Colonic mucosa (tissue), 4 donors: ENCODE measurements at places on chromosomes 1 and 21.

- no peak for DNase-seq
- no peaks in the 10 kb centered on the region for H3K36me3 ChIP-seq
- H3K4me3 ChIP-seq: no peak overlapping the region
- peaks cover 6% of the 10 kb centered on the region for H3K4me1 ChIP-seq
Observed at GRCh38 chr1:29240400-29240837, 4.1 kb downstream of the PTPRU start.

DNA sequence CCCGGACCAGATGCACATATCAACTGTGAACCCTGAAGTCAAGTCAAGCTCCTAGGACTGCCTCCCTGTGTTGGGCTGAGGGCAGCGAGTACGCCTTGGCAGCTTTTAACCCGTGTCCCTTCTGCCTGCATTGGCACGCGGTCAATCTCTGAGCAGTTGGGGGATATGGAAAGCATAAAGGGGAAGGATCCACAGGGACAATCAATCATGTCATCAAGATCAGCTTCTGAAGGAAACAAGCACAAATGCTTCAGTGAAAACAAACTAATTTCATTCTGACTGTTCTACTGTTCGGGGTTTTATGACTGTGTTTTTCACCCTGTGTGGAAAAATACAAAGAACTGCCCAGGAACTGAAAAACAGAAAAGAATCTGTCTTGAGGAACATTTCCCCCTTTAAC, 106.2 kb downstream of the RUNX1 start:
- no peak overlapping the region for H3K27ac ChIP-seq
- H3K4me3 ChIP-seq: no peak overlapping the region
- no peaks in the 10 kb centered on the region for H3K36me3 ChIP-seq
- DNase-seq: no peak
- H3K4me1 ChIP-seq: no peaks in the 10 kb centered on the region

DNA sequence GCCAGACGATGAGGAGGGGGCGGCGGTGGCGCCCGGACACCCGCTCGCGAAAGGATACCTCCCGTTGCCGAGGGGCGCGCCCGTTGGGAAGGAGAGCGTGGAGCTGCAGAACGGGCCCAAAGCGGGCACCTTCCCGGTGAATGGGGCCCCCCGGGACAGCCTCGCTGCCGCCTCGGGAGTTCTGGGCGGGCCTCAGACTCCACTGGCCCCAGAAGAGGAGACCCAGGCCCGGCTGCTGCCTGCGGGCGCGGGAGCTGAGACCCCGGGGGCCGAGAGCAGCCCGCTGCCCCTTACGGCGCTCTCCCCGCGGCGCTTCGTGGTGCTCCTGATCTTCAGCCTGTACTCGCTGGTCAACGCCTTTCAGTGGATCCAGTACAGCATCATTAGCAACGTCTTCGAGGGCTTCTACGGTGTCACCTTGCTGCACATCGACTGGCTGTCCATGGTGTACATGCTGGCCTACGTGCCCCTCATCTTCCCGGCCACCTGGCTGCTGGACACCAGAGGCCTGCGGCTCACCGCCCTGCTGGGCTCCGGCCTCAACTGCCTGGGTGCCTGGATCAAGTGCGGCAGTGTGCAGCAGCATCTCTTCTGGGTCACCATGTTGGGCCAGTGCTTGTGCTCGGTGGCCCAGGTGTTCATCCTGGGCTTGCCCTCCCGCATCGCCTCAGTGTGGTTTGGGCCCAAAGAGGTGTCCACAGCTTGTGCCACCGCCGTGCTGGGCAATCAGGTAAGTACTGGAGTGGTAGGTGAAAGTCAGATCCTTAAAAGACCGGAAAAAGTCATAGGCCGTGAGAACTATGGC, 588 bp downstream of the FLVCR1 start:
- peak; percentile 52 for DNase-seq
- H3K27me3 ChIP-seq: no peaks in the 10 kb centered on the region
- H3K4me1 ChIP-seq: peaks cover 24% of the 10 kb centered on the region
- no peaks in the 10 kb centered on the region for H3K36me3 ChIP-seq

DNA sequence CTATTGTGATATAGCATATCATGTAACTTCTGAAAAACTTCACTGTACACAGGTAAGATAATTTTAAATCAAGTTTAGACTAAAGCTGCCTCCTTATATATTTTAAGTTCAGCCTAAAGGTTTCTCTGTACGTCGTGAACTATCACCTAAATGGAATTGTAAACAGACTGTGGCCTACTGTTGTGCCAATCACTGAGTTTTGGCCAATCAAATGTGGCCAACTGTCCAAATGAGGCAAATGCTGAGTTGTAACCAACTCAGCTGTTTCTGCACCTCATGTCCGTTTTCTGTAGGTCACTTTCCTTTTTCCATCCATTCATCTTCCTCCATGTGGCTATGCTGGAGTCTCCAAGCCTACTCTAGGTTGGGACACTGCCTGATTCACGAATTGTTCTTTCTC, 63.7 kb upstream of the ST6GALNAC3 start:
- no peaks in the 10 kb centered on the region for H3K27me3 ChIP-seq
- H3K4me3 ChIP-seq: no peak overlapping the region
- DNase-seq: no peak
- H3K4me1 ChIP-seq: no peaks in the 10 kb centered on the region

DNA sequence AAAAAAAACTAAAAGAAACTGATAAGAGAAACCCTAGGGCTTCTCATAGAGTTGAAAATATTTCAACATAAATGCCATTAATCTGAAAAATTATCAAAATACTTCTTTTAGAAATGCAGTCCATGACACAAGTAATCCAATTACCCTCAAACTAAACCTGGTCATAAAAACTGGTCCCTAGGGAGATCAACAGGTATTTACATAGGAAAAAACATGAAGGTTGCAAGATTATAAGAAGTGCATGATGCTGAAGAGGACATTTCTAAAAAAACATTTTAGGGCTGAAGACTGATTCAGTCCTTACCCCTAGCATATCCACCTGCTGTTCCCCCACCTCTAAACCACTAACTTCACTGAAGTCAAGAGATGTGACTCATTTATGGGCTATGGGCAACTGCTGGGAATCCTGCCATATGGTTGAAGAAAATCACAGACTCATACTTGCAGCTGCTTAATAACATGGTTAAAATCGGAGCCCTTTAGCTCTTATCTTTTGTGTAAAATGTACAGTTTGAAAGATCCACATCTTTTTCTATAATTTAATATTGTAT, 131.0 kb upstream of the RUNX1 start:
- no peaks in the 10 kb centered on the region for H3K36me3 ChIP-seq
- no peak for DNase-seq
- H3K27me3 ChIP-seq: no peaks in the 10 kb centered on the region
- no peak overlapping the region for H3K27ac ChIP-seq

- no peaks in the 10 kb centered on the region for H3K36me3 ChIP-seq
- H3K27ac ChIP-seq: no peak overlapping the region
- no peaks in the 10 kb centered on the region for H3K4me1 ChIP-seq
- DNase-seq: no peak
- H3K27me3 ChIP-seq: no peaks in the 10 kb centered on the region
Observed at GRCh38 chr1:119290297-119290696, 78.3 kb upstream of the HAO2 start.

DNA sequence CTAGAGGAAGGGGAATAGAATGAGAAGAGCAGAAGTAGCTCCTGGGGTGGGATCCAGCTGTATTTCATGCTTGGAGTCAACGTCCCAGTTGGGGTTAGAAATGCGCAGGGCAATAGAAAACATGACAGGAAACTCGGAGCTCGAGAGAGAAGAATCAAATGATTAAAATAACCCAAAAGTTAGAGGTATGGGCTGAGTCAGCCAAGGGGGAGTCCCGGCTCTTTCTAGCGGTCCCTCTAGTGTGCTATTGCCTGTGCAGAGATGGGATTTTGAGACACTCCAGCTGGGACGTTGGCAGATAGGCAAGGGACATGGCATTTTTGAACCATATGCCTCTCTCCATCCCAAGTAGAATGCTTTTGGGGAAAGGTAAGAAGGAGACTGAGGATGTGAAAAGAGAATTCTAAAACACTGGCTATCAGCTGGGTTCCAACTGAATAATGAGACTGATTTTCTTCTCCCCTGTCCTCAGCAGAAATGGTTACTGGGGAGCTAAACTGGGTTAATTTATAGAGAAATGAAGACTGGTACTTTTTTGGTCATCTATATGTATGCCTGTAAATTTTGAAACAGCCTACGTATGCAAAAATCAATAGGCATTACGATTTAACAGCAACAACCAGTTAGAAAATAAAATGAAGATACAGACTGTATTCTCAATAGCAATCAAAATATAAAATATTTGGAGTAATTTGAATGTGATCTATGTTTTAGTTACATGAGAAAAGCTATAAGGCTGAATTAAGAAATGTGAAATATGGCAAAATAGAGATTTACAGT, 7.0 kb upstream of the VPS26C start:
- no peaks in the 10 kb centered on the region for H3K27me3 ChIP-seq
- H3K27ac ChIP-seq: no peak overlapping the region
- no peaks in the 10 kb centered on the region for H3K4me1 ChIP-seq
- H3K4me3 ChIP-seq: no peak overlapping the region

- H3K4me3 ChIP-seq: no peak overlapping the region
- no peak overlapping the region for H3K27ac ChIP-seq
- H3K27me3 ChIP-seq: no peaks in the 10 kb centered on the region
- no peaks in the 10 kb centered on the region for H3K36me3 ChIP-seq
- H3K4me1 ChIP-seq: no peaks in the 10 kb centered on the region
Observed at GRCh38 chr21:45001134-45002095, 61.6 kb downstream of the SLX9 start.

DNA sequence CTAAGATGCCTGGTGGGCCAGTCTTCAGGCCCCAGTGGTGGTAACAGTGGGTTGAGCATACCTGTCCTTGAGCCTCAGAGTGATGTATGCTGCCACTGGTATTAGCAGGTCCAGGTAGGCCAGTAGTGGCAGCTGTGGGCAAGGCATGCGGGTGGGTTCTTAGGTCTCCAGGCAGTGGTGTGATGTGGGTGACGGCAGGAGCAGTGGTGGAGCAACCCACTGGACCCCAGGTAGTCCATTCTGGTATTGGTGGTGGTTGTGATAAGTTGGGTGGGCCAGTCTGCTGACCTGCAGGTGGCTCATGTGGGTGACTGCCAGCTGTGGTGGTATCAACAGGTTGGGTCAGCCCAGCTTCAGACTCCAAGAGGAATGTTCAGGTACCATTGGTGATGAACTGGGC, 165.0 kb upstream of the GORAB start:
- no peaks in the 10 kb centered on the region for H3K27me3 ChIP-seq
- H3K4me1 ChIP-seq: no peaks in the 10 kb centered on the region
- H3K4me3 ChIP-seq: no peak overlapping the region
- DNase-seq: no peak
- no peaks in the 10 kb centered on the region for H3K36me3 ChIP-seq
- H3K27ac ChIP-seq: no peak overlapping the region

DNA sequence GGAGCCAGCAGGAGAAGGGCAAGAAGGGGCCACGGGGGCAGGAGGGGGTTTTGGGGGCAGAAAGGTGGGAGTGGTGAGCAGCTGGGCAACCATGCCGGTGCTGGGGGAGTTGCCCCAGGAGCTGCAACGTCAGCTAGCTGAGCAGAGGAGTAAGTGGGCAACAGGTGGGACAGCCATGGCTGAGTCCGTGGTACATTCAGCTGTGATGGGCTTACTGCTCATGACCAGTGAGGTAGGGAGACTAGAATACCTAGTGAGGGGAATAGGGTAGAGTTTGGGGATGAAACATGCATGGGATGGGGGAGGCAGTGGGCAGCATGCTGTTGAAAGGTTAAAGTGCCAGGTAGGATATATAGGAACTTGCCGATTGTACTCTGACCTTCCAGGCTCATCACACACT, 2.4 kb downstream of the USP21 start:
- no peaks in the 10 kb centered on the region for H3K36me3 ChIP-seq
- H3K4me1 ChIP-seq: peaks cover 14% of the 10 kb centered on the region
- no peak overlapping the region for H3K4me3 ChIP-seq
- no peak for DNase-seq

DNA sequence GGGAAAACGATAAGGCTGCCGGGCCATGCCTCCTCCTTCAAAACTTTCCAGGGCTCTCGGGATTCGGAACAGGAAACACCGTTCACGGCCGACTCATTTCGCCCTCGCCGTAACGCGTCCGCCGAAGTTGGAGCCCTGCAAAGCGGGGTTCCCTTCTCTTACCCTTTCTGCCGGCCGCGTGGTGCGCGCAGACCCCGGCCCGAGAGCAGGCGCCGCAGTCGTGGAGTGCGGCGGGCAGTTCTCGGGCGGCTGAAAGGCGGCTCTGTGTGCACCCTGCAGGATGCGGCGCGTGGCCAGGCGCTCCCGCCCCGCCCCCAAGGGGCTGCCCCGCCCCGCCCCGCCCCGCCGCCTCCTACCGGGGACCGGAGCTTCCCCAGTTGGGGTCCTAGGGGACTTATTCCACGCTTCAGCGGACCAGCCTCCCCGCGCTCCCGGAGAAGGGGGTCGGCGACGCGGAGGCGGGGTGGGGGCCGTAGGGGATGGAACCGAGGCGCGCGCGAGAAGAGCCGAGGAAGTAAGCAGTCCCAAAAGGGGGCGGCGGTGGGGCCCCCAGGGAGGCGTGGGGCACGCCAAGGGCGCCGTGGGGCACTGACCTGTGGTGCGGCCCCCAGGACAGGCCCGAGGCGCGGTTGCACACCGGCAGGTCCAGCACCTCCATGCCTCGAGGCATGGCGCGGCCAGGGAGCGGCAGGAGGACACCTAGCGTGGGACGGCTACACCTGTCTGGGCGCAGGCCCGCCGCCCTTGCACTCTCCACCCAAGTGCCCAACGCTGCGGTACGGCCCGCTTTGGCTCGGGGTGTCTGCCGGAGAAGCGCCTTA, at the start of gene MCOLN2:
TSS of gene MCOLN2 (minus strand) at position 268 of the 821 bp plus-strand sequence. CDS start at position 27, 241 bp downstream.
- H3K27ac ChIP-seq: peak within 1 kb of the TSS; percentile 57
- peak within 1 kb of the TSS; percentile 80 for H3K4me3 ChIP-seq
- DNase-seq: peak; percentile 67
- H3K36me3 ChIP-seq: no peaks in the 10 kb centered on the region

GRCh38 chr1:155698382-155699038, 9.6 kb downstream of the DAP3 start:
- no peaks in the 10 kb centered on the region for H3K36me3 ChIP-seq
- no peaks in the 10 kb centered on the region for H3K27me3 ChIP-seq
- DNase-seq: no peak

DNA sequence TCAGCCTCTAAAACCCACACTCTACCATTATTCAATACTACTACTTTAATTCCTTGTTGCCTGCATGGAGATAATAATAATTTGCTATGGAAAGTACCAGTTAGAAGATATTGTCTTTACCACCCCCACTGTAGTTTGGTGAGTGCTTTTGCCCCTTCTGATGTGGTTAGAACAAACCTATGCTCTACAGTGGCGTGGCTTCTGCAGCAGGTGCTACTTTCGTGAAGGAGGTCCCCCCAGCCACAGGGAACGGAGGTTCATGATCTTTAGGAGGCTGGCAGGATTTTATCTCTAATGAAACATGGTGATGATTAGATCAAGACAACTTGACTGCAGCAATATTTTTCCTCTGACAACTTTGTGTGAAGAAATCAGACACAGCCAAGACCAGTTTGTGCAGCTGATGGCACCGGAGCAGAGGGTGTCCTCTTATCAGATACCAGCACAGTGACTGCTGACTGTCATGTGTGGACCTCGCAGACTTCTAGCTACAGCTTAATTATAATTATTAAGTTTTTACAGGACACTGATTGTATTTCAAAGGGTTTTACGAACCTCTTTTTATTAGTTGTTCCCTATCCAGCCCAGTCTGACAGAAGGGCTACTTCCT, 10.7 kb upstream of the TCHH start:
- H3K4me1 ChIP-seq: no peaks in the 10 kb centered on the region
- peaks cover 3% of the 10 kb centered on the region for H3K27me3 ChIP-seq
- H3K36me3 ChIP-seq: no peaks in the 10 kb centered on the region
- H3K27ac ChIP-seq: no peak overlapping the region

- no peaks in the 10 kb centered on the region for H3K4me1 ChIP-seq
- H3K27ac ChIP-seq: no peak overlapping the region
- no peak for DNase-seq
- H3K36me3 ChIP-seq: no peaks in the 10 kb centered on the region
- H3K27me3 ChIP-seq: no peaks in the 10 kb centered on the region
Observed at GRCh38 chr1:17081439-17081838, 27.6 kb upstream of the SDHB start.

- H3K27ac ChIP-seq: no peak overlapping the region
- no peaks in the 10 kb centered on the region for H3K4me1 ChIP-seq
- no peak overlapping the region for H3K4me3 ChIP-seq
- no peaks in the 10 kb centered on the region for H3K27me3 ChIP-seq
- H3K36me3 ChIP-seq: no peaks in the 10 kb centered on the region
Observed at GRCh38 chr1:185144233-185144632, 12.5 kb downstream of the TRMT1L start.
